ENCODE measurements at places on chromosomes 3 and 15.

DNA sequence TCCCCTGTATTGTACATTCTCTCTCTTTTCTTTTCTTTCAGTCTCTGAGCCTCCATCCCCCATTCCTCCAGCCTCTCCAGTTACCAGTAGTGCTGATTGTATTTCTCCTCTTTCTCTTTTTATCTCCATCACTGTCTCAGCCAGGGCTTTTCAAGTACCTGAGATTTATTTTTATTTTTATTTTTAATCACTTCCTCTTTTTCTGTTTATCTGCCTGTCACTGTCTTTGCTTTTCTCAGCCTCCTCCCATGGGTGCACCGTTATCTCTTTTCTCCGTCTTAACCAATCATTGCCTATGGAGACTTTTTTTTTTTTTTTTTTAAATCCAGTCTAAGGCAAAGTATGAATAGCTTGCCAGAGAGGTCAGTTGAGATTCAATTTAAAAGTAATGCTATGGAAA, 359.3 kb downstream of the GAP43 start:
- DNase-seq, result no peak

DNA sequence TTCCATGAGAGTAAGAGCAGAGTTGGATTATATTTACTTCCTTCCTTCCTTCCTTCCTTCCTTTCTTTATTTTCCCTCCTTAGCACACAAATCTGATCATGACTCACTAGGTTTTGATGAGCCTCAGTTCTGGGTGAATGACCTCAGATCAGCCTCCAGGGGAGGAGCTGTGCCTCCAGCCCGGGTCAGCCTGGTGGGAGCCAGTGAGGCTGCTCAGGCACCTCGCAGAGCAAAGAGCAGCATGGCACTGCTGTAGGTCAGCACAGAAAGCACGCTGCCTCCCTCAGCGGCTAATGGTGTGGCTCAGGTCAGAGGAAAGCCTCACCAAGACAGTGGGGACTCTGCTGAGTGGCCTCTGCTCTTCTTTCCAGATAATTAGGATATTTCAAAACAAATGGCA, 108.5 kb downstream of the SYNPR start:
- no peak for DNase-seq

DNA sequence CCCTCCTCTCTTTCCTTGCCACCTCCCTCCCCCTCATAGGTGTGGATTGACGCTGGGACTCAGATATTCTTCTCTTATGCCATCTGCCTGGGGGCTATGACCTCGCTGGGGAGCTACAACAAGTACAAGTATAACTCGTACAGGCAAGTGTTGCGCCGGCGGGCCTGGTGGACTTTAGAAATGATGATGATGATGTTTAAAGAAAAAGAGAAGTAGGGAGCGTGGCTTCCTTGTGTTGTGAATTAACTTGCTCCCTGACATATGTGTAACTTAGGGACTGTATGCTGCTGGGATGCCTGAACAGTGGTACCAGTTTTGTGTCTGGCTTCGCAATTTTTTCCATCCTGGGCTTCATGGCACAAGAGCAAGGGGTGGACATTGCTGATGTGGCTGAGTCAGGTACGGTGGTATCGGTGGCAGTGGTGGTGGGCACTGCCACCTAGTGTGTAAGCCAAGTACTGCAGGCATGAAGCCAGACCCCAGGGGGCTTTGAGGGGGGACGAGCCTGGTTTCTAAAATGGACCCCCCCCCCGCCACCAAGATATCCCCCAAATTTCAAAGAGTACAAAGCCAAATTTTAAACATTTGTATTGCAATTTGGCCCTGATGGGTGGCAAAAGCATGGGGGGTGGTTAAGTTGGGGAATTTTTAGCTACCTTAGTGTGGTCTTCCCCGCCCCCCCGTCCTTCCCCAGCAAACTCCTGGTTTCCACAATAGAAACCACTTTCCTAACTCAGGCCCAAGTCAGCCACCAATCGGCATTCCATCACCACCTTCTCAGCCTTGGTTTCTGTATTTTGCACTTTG, 65.6 kb downstream of the SLC6A6 start:
- DNase-seq, result peak; percentile 42

DNA sequence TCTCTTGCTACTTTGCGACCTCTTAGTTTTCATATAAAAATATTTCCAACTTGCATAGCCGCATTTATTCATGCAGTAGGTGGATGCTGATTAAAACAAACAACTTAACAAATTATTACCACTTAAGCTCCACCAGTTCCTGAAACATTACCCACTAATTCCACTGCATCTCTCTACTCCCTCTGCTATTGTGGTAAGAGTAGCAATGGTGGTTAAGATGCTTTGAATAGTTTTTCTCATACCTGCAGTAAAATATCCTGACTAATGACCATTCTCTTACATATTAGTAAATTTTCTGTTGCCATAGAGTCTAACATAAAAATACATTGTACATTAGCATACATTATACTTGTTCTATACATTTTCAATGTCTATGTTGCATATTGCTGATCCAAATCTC, 397.6 kb upstream of the PLSCR5 start:
- DNase-seq, result no peak

- DNase-seq, result no peak
These were observed 335.1 kb downstream of the EFHB start for GRCh38 chr3:19598870-19599269.

- DNase-seq, result no peak
These were observed 682.6 kb downstream of the ROBO1 start for GRCh38 chr3:79085171-79085570.

DNA sequence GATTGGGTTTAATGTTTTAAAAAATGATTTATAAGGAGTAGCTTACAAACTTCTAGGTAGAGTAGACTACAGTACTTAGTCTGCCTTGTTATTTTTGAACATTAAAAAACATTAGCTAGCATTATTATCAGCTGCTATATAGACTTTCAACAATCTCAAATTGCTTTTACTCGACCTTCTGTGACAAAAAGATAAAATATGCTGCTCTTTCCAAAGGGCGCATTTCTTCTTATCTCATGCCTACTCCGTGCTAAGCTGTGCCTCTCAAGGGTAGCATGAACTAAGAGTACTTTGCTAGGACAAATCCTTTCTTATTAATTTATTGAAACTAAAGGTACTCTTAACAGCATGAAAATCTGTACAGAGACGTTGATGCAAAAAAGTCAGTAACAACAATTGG, 71.3 kb downstream of the SPRED1 start:
- no peak for DNase-seq

DNA sequence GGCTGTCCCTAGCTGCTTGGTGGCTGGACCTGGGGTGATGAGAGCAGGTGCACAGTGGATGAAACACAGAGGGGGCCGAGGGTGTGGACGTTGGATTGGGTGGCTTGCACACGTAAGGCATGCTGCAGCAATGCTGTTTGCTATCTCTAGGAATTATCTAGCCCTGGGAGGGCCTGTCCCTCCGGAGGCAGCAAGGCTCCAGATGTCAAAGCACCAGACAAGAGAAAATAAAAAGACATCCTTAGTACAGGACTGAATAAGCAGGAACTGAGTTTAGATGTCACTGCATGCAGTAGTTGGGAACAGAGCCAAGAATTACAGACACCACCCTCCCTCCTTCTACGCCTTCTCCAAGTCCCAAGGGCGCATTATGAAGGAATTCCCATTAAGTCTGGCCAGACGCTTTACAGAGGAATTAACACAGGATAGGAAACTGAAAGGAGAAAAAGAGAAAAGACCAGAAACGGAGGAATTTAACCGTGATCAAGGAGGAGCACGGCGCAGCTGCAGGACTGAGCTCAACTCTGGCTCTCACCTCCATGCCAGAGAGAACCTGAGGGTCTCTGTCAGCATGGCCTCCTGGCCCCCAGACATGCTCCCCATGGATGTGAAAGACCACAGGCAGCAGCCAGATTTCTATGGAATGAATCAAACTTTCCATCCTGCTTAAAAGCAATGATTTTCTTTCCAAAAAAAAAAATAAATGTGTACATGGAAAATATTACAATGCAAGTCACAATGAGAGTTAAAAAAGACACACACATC, 13.8 kb downstream of the ATP10A start:
- DNase-seq, result no peak

- DNase-seq, result no peak
These were observed 171.8 kb downstream of the TMEM108 start for GRCh38 chr3:133209871-133210550.

GRCh38 chr15:44726136-44726535, 10.2 kb upstream of the TRIM69 start:
- DNase-seq, result no peak

Measured in stimulated activated CD4-positive, alpha-beta T cell treated with anti-CD3 and anti-CD28 coated beads, Interleukin-1b, Interleukin-23, amount 100 ng/mL, for 4 hours (primary cell).